Femur (tissue), 1 donor: ENCODE measurements at places on chromosomes 13 and 19.

DNA sequence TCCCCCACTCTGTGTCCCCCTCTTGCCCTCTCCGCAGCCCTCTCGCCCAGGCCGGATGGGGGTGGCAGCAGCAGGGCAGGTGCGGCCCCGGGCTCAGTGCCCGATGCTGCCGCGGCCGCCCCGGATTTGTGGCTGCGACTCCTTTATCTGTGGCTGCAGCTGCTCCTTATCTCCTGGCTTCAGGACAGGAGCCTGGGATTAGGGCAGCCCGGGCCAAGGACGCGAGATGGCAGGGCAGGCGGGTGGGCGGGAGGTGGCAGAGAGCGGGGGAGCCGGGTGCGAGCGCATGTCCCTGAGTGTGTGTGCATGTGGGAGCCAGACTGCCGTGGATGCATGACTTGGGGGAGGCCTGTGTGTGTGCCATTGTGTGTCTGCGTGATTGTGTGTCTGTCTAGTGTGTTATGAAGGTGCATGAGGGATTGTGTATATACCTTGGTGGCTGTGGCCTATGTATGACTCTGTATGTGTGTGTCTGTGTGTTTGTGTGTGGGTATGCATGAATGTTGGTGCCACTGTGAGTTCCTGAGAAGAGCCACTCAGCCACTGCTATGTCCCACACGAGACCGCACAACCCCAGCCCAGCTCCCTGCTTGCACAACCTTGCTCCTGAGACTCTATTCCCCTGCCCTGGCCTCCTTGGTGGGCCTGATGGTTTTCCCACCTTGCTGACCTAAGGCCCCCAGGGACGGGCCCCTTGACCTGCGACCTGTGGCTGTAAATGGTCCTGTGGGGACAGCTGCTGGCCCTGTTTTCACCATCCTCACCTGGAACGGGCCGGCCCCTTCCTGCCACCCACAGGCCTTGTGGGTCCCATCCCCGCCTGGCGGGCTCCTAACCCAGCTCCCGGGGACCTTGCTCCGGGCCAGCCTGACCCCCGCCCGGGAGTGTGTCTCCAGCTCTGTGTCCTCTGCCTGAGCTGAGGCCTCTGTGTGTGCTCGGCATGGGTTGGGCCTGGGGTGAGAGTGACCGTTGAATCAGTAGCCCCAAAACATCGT lies 5.3 kb upstream of the NRTN start:
- DNase-seq, result peak; percentile 62

DNA sequence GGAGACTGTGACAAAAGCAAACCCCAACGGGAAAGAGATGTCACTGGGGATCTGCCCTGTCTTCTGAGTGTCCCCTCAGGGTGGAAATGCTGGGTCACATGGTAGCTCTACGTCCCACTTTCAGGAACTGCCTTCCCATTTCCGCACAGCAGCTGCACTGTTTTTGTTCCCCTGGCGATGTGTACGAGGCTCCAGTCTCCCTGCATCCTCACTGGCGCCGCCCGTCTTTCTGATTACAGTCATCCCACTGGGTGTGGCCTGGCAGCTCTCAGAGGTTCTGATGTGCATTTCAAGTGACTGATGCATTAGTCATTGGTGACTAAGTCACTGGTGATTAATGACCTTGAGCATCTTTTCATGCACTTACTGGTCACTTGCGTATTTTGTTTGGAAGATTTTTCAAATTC lies 21.2 kb downstream of the PCID2 start:
- DNase-seq, result no peak

- DNase-seq, result no peak
Observed at GRCh38 chr19:12043752-12044422, 8.4 kb upstream of the ZNF433 start.

GRCh38 chr19:18173572-18174288 lies at the start of gene IFI30:
Gene IFI30 (plus strand): TSS chr19:18173813. CDS start chr19:18173842, 29 bp downstream.
- peak; percentile 75 for DNase-seq

DNA sequence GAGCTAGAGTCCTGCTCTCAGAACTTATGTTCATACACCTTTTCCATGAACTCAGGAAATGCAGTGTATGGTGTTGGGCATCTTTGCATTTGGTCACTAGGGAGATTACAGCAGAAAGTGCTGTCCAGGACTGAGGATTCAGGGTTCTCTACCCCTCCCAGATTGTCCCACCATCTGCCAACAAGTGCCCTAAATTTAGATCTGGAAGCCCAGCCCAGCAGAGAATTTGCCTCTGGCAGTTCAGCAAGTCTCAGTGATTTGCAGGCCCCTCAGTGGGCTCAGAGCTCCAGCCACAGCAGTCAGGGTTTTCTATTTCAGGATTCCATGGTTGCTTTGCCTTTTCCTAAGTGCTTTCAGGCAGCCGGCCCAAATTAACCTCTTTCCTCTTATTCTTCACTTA lies 23.4 kb downstream of the CNFN start:
- peak; percentile 55 for DNase-seq

GRCh38 chr13:30803749-30804148 lies 68.4 kb downstream of the ALOX5AP start:
- DNase-seq, result peak; percentile 62

GRCh38 chr19:52943884-52944643 lies 18.6 kb downstream of the ZNF816 start:
- DNase-seq, result no peak
